ENCODE measurements at places on chromosomes 3 and 15.

GRCh38 chr3:10471054-10471688, 34.2 kb downstream of the ATP2B2 start:
- DNase-seq: no peak

- no peak for DNase-seq
Measured at GRCh38 chr3:15665510-15666150, 64.1 kb downstream of the BTD start.

GRCh38 chr15:36796161-36796560, 216.7 kb downstream of the CDIN1 start:
- DNase-seq: no peak

GRCh38 chr3:139252719-139253118, 91.1 kb upstream of the MRPS22 start:
- DNase-seq: no peak

DNA sequence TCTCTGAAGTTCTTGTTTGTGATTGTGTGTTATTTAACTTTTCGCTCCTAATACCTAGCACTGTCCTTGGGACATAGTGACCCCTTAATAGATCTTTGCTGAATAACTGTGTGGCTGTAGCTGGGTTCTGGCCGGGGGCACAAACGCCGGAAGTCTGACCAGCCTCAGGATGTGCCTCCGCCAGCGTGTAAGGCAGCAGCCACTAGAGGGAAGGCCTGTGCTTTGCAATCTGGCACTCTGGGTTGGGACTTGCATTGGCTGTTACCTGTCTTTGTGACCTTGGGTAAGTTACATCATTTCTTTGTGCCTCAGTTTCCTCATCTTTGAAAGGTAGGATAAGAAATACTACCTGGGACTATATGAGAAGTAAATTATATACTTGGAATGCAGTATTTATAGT, 158.7 kb downstream of the GHSR start:
- DNase-seq: no peak

- no peak for DNase-seq
Measured at GRCh38 chr3:159887911-159888310, 100.7 kb upstream of the IL12A start.

DNA sequence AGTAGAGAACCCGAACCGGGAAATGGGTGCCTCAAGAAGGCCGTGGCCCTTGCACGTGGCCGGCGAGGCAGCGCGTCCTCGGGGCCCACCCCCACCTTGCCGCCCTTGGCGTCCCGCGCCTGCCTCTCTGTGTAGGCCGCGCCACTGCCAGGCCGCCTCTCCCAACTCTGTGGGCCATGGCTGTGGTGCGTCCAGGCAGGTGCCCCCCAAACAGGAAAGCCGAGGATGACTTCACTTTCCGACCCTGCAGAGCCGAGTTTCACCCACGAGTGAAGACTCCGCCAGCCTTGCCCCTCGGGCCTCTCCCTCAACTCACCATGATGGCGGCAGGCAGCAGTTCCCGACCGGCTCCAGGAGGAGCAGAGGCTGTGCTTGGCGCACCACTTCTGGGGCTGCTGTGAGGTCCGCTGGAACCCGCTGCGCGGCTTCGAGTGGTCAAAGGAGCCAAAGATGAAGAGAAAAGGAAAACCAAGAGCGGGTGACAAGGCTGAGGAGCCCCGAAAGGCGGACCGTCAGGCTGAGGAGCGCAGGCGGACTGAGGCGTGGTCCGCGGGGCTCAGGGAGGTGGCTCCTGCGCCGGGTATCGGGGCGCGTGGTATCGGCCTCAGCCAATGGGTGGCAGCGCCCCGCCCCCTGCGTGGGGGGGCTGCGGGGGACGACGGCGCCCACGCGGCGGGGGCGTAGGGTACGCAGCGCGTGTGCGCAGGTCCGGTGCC, at the start of gene DAZL:
Gene DAZL, minus strand, starts transcription at position 537 of the 716 bp plus-strand sequence. Its CDS starts 218 bp downstream, at position 319.
- no peak for DNase-seq

GRCh38 chr3:9978710-9979305, 7.8 kb downstream of the EMC3 start:
- no peak for DNase-seq

- no peak for DNase-seq
Measured at GRCh38 chr3:24846286-24846860, 351.7 kb upstream of the THRB start.

- no peak for DNase-seq
Measured at GRCh38 chr15:75815811-75816719, 27.2 kb upstream of the UBE2Q2 start.

GRCh38 chr3:194672876-194673275, 885 bp upstream of the LSG1 start:
- no peak for DNase-seq

DNA sequence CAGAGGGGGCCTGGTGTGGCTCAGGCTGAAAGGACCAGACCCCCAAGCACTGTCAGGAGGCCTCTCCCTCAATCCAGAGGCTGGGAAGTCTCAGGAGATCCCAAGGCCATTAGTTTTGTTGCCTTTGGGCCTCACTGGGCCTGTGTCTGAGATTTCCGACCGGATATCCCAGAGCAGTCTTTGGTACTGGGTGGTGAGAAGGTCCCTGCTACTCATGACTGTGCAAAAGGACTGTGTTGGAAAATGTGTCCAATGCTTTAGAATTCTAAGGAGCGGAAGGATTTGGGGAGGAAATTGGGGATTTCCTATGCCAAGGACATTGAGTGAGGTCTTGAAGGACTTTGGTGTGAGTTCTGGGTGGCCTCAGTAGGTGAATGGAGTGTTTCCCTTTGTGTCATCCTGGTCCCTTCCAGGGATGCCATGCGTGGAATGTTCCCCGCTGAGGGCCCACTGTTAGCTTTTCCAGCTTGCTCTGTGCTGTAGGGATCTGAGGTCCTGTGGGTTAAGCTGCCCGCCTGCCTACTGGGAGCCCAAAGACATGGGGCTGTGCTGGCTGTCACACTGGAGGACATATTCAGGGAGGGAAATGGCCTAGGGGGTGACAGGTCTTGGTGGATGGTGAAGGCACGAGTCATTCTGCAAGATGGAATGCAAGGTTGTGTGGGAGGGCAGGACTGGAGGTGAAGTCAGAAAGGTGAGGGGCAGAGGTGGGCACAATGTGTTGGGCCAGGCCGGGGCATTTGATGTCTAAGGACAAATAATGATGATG, 16.4 kb downstream of the SMAD6 start:
- DNase-seq: no peak

GRCh38 chr3:41915353-41915752, 46.5 kb downstream of the ULK4 start:
- no peak for DNase-seq

GRCh38 chr3:149879872-149880271, 66.9 kb downstream of the RNF13 start:
- DNase-seq: no peak

- no peak for DNase-seq
Measured at GRCh38 chr3:159654183-159655134, 334.2 kb upstream of the IL12A start.

DNA sequence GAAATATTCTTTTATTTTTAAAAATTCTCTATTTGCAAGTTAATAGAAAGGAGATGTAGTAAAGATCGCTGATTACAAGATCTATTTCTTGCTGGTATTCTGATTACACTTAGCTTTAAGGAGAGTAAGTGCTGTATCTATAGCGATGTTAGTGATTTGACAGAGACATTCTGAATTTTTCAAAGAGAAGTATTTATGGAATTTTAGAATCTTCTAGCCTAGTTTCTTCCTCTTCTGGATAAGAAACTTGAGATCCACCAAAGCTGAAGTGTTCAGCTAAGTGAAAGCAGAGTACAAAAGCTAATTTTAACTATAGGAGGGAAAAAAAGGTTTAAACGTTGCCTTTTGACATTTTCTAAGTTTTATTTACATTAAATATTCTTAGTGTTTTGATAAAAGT, 72.1 kb upstream of the RARB start:
- no peak for DNase-seq

- peak; percentile 25 for DNase-seq
Measured at GRCh38 chr3:111874177-111874820, 15.2 kb downstream of the PHLDB2 start.

- DNase-seq: peak; percentile 23
Measured at GRCh38 chr3:98521897-98522543, 682 bp downstream of the CLDND1 start.

GRCh38 chr15:42584031-42584765, 8.8 kb downstream of the STARD9 start:
- DNase-seq: no peak

DNA sequence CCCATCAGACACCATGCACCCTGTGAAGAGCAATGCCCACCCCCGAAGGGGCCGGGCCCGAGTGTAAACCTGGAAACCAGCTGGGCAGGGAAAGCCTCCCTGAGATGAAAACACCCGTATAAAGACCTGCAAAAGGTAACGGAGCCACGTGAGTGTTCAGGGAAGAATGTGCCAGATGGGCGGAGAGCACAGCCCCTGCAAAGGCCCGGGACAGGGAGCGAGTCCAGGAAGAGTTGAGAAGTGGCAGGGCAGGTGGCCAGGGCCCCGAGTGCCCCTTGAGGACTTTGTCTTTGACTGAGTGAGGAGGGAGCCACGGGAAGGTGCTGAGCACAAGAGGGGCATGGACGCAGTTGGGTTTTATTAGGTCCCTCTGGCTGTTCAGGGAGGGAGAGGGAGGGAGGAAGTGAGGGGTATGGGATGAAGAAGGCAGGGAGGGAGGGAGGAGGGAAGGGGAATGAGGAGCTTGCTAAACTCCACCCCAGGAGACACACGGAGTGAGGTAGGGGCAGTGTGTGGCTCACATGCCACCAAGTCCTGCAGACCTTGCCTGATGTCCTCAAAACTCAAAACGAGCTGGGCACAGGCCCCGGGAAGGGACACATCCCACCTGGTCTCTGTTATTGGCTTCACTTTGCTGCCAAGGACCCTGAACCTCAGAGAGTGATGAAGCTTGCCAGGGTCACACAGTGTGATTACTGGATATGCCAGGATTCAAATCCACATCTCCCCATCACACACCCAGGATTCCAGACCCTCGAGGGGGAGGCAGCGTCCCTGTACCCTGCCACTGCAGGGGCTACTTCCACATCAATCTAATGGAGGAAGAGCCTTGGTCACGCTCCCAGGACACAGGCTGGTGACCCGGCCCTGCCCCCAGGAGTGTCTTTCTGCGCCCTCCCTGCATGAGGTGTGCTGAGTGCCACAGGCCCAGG, 49.1 kb upstream of the IQSEC1 start:
- no peak for DNase-seq

- no peak for DNase-seq
Measured at GRCh38 chr3:195147649-195148080, 123.3 kb downstream of the XXYLT1 start.

DNA sequence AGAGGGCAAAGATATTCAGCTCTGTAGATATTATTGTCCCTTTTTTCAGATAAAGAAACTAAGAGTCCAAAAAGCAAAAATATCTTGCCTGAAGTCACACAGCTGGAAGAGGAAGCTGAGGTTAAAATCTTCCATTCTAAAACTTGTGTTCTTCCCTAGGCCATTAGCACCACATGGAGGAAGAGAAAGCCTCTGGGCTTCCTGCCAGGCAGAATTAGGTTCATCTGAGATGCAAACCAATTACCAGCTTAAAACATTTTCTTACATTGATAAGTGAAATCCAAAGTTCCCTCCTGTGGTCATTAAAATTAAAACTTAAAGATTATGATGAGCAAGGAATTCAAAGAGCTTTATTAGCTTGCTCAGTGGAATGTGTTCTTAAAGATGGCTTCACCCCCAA, 235.3 kb upstream of the SETMAR start:
- no peak for DNase-seq

GRCh38 chr3:3783210-3783609, 16.0 kb upstream of the LRRN1 start:
- no peak for DNase-seq

GRCh38 chr15:50126072-50126471, 7.0 kb upstream of the ATP8B4 start:
- no peak for DNase-seq

- DNase-seq: no peak
Measured at GRCh38 chr3:70431911-70432310, 119.5 kb upstream of the MDFIC2 start.

GRCh38 chr3:69390771-69391170, 4.9 kb upstream of the FRMD4B start:
- DNase-seq: no peak

Measured in H54 (cell line).